ENCODE measurements at places on chromosomes 4 and X.

DNA sequence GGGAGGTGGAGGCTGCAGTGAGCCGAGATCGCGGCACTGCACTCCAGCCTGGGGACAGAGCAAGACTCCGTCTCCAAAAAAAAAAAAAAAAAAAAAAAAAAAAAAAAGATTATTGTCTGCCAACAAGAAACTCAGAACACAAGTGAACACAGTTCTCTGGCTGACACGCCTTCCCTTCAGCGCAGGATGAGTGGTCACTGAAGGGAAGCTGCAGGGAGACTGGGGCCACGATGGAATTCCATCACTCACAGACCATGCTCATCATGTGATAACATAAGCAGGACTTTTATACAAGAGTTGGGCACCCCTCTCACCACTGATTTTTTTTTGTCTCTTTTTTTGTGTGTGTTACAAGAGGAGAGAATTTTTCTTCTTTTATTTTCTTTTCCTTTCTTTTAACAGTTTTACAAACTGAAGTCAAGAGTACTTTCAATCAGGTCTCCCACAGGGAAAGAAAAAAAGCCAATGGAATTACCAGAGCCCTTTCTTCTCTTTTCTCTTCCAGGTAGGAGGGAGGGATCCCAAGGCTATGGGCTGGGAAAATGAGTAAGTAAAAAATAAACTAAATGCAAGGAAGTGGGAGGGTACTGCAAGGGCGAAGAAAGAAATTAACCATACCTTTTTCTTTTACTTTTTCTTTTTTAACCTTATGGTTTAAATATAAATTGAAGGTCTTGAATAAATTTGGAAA is 435.6 kb downstream of the GPM6A start:
- DNase-seq, result no peak

- DNase-seq, result no peak
Measured at GRCh38 chr4:4694296-4694772, 152.5 kb upstream of the STX18 start.

DNA sequence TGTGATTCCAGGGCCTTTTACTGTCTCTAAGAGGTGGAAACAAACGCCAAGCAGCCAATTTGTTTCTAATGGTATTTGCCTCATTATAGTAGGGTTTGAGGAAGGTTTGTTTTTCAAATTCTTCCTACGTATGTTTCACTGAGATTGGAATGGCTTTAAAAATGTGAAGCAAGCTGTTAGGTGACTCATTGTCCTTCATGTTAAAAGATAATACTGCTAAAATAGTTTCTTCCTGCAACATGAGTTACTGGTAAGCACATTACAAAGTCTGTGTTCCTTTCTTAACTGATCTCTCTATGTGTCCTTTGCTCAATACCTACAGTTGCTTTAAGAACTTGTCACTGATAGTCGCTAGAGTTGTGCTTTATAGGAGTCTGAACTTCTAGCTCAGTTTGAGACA is 1183.9 kb downstream of the RPA4 start:
- DNase-seq, result no peak

- no peak for DNase-seq
Measured at GRCh38 chr4:6097581-6097980, 79.3 kb upstream of the C4orf50 start.

DNA sequence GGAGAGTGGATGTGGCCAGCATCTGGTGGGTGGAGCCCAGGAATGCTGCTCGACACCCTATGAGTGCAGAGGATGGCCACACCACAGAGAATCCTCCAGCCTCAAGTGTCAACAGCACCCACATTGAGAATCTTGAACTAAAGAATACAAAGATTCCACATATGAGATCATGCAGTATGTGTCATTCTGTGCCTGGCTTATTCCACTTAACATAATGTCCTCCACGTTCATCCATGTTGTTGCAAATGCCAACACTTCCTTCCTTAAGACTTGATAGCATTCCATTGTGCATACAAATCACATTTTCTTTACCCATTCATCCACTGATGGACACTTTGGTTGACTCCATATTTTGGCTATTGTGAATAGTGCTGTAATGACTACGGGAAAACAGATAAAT is 145.8 kb downstream of the PRKX start:
- no peak for DNase-seq

All from endothelial cell (in vitro differentiated cells).